ENCODE measurements at places on chromosomes 5 and 9.

GRCh38 chr5:171537070-171537849, 117.8 kb downstream of the FGF18 start:
- no peak for DNase-seq

- DNase-seq, result no peak
These were observed 535.6 kb upstream of the MEF2C start for GRCh38 chr5:89418407-89419085.

DNA sequence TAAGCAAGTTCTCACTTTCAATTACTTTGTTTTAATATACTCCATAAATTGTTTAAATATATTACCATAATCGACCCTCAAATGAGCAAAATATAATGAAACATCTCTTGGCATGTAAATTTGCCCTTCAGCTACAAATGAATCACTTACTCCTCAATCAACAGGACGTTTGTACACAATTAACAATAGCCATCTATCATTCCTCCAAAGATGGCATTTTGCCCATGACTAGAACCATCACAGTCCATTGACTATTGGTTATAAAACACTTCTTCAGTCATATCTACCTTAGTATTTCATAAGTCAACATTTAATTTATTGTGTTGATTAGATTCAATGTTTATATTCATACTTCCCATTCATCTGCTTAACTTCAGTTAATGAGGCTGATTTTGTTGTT, 127.2 kb downstream of the CTNND2 start:
- DNase-seq, result no peak

DNA sequence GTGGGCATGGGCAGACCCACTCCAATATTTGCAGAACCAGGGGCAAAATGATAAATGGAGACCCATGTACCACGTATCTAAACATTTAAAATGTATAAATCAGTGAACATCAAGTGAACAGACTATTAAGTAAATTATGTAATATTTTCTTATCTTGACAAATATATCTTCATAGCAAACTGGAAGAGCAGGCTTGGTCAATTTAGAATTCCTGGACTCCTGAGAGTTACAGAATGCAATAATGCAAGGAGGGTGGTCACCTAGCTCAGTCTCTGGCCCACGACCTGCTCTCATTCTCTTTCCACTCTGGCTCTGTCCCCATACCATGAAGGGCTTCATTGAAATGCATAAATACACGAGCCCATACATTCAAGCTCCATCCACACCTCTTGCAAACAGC, 398.0 kb downstream of the ENC1 start:
- no peak for DNase-seq

- DNase-seq, result no peak
These were observed 181.6 kb upstream of the VLDLR start for GRCh38 chr9:2439957-2440356.

- DNase-seq, result no peak
These were observed 75.4 kb upstream of the STARD4 start for GRCh38 chr5:111587728-111588127.

GRCh38 chr5:55600497-55601203, 65.9 kb upstream of the PLPP1 start:
- peak; percentile 23 for DNase-seq

GRCh38 chr5:38473008-38473407, 83.4 kb downstream of the LIFR start:
- no peak for DNase-seq

Measured in T-helper 2 cell treated with Interferon-gamma antibody and Interleukin-4, amounts not matched to agents 5 μg/mL and 100 μg/mL, for 36 hours (primary cell).